ENCODE measurements at places on chromosomes 2 and 18. TPM values are rescaled to one million over a fixed set of nuclear protein-coding genes. Genes with fewer than 3 reads are reported as not detected.

The CLEC4F gene
- total RNA-seq, result not detected

The OXER1 gene
- 0.23 TPM for total RNA-seq

The DLX2 gene
- not detected for total RNA-seq

The CHN1 gene
- total RNA-seq, result 3.8 TPM

The SERPINB8 gene
- 16.0 TPM for total RNA-seq

DNA sequence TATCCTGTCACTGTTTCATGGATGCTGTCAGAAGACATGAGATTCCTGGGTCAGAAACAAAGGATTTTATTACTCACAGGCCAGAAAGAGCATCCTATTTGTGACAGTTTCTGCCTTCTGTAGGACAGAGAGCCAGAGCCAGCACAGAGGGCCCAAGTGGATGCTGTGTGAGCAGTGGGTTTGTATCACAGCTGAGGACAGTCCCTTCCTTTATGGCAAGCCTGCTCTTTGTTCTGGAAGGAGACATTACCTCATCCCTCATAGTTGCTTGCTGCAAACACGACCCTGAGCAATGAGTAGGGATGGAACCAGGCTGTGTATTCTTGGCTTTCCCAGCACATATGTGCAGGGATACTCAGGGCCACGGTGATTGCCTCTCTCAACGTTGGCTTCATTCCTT lies 41.6 kb downstream of the ARHGEF4 start:
- no peak for DNase-seq

- no peak for DNase-seq
Measured at GRCh38 chr2:96897491-96898134, 27.7 kb upstream of the SEMA4C start.

- DNase-seq, result no peak
Measured at GRCh38 chr2:30157616-30158015, 10.8 kb downstream of the YPEL5 start.

DNA sequence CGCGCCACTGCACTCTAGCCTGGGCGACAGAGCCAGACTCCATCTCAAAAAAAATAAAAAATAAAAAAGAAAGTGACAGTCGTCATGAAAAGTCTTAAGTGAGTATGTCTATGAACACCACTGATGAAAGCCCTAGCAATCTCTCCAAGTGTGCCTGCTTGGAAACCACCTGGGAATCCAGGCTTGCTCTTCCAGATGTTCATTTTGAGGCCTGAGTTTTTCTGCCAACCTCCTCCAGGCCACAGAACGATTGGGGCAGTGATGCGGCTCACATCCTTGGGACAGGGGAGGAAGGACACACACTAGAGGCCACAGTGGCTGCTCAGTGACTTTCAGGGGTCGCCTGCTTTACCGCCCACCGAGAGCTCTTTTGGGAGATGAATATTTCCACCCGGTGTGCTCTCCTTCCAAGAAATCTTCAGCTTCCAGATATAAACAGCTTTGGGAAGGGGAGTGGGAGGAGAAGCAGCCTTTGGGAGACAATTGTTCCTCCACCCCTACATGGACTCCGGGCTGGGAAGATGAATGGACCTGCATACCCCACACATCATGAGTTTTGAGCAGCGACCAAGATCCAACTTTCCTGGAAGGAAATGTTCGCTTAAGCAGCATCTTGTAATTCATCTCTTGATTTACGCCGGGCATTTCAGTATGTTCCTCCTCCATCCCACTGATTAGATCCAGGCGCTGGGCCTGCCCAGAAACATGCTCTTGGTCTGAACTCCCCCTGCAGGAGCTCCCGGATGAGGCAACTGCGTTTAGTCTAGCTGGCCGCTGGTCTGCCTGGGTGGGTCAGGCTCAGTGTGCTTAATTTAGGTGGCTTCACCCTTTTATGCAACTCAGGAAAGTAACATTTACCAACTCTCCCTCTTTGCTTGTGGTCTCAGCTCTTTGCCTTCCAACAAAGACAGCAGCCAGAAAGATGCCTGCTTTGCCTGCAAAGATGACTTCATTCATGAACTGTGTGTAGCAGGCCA lies 6.2 kb upstream of the ARMC9 start:
- DNase-seq, result no peak

DNA sequence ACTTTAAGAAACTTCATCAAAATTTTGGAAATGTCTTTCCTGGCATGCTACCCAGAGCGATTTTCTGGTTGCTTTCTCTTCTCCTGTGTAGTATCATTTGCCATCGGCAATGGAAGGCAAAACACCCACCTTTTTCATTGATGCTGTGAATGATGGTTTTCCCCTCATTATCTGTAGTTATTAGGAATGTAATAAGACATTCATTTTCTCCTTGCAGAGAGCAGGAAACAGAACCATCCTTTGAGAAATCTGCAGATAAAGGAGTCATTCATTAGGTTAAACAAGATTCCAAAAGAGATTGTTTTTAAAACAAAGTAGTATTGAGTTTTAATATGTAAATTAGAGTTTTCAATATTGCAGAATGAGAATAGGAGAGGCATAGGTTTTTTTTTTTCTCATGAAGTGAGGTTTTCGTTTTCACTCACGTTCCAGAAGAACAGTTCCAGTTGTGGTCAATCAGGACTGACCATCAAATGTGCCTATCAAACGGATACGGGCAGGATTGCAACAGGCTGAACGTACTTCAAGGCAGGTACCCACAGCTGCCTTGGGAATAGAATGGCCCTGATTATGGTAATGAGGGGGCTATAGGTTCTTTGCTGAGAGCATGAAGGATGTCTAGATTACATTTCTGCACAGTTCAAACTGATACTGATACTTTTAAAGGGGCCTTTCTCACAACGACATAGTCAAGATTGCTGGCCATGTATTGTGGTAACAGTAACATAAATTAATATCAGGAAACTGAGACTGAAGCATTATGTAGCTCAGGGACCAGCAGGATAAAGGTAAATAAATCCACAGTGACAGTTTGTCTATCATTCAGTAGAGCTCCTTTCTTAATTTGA lies 49.8 kb upstream of the PLA2R1 start:
- DNase-seq, result no peak

- peak; percentile 3 for DNase-seq
Measured at GRCh38 chr18:79496237-79496977, 100.7 kb downstream of the NFATC1 start.

- DNase-seq, result no peak
Measured at GRCh38 chr2:130387071-130387400, 31.2 kb downstream of the PTPN18 start.

DNA sequence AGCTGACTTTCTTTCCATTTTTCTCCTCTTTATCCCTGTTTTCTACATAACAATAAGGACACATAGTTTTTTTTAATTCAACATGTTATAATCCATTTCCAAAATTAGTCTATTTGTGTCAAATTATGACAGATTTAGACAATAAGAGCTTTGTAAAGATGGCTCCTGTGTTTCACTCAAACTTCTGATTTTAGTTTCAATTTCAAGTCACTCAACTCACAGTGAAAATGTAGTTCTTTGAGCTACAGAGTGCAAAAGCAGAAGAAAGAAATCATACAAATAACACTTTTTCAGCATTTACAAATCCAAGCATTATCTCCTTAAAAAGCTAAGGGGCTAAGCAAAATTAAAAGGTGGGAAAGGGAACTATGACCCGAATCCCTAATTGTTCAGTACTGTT lies 340.7 kb upstream of the TRIB2 start:
- no peak for DNase-seq

DNA sequence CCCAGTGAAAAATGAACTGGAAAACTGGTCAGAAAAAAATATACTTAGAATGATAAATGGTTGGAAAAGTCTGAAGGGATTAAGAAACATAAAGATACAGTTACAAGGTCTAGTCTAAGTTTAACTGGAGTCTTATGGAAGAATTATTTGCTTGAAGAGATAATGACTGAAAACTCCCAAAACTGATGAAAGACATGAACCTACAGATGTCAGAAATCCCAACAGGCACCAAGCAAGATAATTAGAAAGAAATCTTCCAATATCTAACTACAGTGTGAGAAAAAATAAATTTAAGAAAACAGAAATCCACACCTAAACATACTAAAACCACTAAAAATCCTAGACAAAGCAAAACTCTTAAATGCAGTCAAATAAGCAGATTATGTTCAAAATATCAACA lies 19.4 kb downstream of the SS18 start:
- no peak for DNase-seq

- DNase-seq, result no peak
Measured at GRCh38 chr2:63652652-63652985, 63.9 kb downstream of the MDH1 start.

GRCh38 chr2:109049022-109049421 lies 60.0 kb upstream of the EDAR start:
- DNase-seq, result no peak
